ENCODE measurements at places on chromosomes 7 and 10. TPM values are rescaled to one million over a fixed set of nuclear protein-coding genes. Genes with fewer than 3 reads are reported as not detected.

LFNG gene
- 13.6 TPM for total RNA-seq

STOX1 gene
- 0.86 TPM for total RNA-seq

OR6V1 gene
- total RNA-seq: not detected

CALML3 gene
- total RNA-seq: not detected

PRKCQ gene
- total RNA-seq: 5.1 TPM

CRYGN gene
- total RNA-seq: not detected

TCAF2 gene
- total RNA-seq: 0.36 TPM

PHYHIPL gene
- total RNA-seq: 0.29 TPM
